ENCODE measurements at places on chromosomes 4 and X. TPM values are rescaled to one million over a fixed set of nuclear protein-coding genes. Genes with fewer than 3 reads are reported as not detected.

RAB39B gene
- 0.05 TPM for total RNA-seq

SPON2 gene
- total RNA-seq, result 4.6 TPM

NEIL3 gene
- total RNA-seq, result 3.3 TPM

TMSB15B gene
- 10.2 TPM for total RNA-seq

NDP gene
- 0.15 TPM for total RNA-seq

IL1RAPL1 gene
- 1.2 TPM for total RNA-seq

TMSB15A gene
- 0.44 TPM for total RNA-seq

DNA sequence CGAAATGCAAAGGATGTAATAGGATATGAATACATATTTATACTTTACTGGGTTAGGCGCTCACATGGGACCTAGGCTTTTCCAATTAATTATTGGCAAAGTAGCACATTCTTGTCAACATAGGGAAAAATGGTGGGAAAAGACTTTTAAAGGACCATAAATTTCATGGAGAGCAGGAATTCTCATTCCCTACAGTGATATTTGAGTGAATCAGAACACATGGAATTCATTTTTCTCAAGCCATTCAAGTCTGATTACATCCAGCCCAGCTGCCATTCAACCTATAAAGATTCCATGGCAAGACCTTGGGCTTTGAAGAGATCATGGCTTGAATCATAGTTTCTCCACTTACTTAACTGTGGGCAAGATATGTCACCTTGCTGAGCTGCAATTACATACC, 150.4 kb downstream of the SOWAHB start:
- no peak for DNase-seq

DNA sequence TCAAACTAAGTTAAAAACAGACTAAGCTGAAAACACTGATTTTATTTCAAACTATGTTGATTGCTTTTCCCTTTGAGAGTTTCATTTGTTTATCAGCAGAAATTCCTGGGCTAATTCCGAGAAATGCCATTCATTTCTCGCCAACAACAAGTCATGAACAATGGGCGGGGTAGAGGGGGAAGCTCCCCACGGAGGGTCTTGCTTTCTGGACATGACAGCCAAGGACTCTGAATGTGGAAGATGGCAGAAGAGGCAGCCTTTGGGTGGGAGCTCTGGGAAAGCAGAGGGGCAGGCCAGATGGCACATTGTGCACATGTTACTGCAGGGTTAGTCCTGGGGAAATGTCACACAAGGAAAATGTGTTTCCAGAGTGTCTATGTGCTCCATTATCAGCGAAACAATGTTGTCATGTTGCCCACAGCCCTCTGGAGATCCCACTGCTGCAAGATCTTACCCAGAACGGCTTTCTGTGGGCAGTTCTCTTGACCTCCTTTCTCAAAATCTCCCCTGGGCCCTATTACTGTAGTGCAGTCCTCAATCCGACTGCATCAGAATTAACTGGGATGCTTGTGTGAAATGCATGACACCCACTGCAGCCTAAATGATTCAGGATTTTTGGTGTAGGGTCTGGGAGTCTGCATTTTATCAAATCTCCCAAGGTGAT, 45.0 kb downstream of the CHRDL1 start:
- no peak for DNase-seq

DNA sequence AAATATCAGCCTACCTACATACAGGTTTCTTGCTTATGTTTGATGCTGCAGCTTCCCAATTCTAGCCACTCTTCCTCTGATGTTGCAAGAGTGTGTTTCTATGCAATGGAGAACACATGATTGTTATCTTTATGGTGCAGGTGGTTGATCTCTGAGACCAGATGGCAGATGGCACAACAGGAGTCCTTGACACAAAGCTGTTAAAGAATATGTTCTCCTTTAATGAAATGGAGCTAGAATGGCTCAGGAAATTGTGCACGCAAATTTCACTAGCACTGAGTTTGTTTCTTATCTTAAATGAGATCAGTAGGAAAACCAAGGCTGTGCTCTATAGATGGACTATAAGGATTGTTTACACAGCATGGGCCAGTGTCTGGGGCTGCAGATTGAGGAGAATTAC, 29.9 kb upstream of the TTC29 start:
- no peak for DNase-seq

- DNase-seq, result no peak
Measured at GRCh38 chrX:13748486-13748885, 13.9 kb downstream of the OFD1 start.

DNA sequence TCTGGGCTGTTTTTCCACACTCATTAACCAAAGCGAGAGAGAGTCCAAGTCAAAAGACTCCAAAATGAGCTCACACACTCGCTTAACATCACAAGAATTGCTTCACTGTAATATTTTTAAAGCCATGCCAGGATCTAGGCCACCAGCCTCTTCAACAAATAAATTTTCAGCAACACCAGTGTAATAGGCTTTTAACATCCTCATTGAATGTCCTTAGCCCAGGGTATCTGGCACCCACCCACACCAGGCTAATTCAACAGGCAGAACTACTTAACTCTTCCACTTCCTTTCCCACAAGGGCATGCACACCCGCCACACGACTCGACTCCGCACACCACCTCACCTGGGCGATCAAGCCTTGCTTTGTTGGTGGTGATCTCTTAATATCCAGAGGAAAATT, 34.2 kb downstream of the FAT1 start:
- DNase-seq, result no peak

DNA sequence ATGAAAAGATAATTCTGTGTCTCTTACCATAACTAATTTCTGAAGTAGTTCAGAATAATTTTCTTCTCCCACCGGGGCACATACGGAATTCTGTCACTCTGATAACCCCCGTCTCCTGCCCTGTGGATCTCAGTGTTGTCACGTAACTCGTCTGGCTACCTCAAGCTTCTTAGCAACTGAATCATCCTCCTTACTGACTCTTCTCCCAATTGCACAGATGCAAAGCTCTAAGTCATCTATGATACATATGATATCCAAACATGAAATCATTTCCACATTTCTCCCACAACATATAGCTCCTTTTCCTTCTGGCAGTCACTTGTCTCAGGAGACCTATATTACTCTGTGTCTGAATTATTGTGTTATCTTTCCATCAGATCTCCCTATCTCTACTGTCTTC, 1043.1 kb upstream of the TENM3 start:
- no peak for DNase-seq

- DNase-seq, result no peak
Measured at GRCh38 chr4:10101671-10102473, 14.7 kb downstream of the WDR1 start.

- no peak for DNase-seq
Measured at GRCh38 chr4:21697583-21697982, 251.0 kb downstream of the KCNIP4 start.

GRCh38 chr4:9984621-9985020, 36.7 kb downstream of the SLC2A9 start:
- no peak for DNase-seq

GRCh38 chr4:19844446-19844845, 407.3 kb upstream of the SLIT2 start:
- DNase-seq, result no peak

- DNase-seq, result no peak
Measured at GRCh38 chr4:80074069-80074468, 1.0 kb upstream of the ANTXR2 start.

- no peak for DNase-seq
Measured at GRCh38 chr4:24471486-24472160, 112.7 kb downstream of the DHX15 start.

DNA sequence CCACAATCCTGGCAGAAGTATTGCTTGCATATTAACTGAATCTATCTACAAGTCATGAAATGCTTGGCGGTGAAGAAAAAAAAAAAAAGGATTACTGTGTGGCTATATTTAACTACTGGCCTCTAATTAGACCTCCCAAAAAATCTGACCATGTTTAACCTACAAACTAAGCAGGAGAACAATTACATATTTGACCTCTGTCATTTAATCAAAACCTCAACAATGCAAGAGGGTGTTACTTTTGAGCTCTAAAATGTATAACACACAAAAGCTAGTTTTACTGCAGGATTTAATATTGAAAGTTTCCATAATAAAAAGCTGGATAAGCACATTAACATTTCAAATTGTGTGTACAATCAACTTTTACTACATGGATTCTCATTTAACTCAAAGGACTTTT, 1.5 kb downstream of the ITM2A start:
- no peak for DNase-seq

- DNase-seq, result no peak
Measured at GRCh38 chr4:128803783-128804182, 5.7 kb upstream of the JADE1 start.

GRCh38 chr4:110411574-110412011, 64.4 kb upstream of the ENPEP start:
- no peak for DNase-seq

- no peak for DNase-seq
Measured at GRCh38 chr4:41216294-41217019, 2.1 kb upstream of the APBB2 start.

DNA sequence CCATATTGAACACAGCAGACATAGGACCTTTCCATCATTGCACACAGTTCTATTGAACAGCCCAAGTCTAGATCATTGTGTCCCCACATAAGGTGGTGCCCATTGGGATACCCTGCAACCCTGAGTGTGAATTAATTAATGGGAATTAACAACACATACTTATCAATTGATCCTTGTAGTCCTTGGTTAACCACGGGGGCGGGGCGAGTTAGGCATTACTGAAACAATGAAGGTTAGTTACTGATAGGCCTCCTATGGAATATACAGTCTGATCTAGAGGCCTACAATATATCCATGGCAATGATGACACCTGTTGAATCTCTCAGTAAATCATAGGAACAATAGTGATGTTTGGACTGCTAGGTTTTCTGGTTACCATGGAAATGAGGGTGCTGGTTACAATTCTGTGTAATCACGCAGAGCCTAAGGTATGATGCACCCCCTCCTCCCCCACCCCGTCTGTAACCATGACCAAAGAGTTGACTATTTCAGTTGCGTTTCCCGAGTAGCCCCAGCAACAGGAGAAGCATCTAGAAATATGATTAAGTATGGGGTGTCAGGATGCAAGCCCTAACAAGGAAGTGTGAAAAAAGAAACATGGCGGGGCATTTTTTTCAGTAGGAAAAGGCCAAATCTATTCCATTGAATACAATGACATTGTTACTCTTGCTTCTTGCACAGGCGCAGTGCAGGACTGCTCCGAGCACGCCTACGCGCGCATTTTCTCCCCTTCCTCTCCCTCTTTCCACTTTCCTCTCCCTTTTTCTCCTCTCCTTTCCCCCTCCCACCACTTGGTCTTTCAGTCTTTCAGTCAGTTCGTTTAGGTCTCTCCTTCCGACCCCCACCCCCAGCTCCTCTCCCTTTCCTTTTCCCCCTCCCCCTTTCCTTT, 677 bp upstream of the NONO start:
- no peak for DNase-seq

- no peak for DNase-seq
Measured at GRCh38 chr4:169064296-169064695, 54.2 kb upstream of the CBR4 start.

DNA sequence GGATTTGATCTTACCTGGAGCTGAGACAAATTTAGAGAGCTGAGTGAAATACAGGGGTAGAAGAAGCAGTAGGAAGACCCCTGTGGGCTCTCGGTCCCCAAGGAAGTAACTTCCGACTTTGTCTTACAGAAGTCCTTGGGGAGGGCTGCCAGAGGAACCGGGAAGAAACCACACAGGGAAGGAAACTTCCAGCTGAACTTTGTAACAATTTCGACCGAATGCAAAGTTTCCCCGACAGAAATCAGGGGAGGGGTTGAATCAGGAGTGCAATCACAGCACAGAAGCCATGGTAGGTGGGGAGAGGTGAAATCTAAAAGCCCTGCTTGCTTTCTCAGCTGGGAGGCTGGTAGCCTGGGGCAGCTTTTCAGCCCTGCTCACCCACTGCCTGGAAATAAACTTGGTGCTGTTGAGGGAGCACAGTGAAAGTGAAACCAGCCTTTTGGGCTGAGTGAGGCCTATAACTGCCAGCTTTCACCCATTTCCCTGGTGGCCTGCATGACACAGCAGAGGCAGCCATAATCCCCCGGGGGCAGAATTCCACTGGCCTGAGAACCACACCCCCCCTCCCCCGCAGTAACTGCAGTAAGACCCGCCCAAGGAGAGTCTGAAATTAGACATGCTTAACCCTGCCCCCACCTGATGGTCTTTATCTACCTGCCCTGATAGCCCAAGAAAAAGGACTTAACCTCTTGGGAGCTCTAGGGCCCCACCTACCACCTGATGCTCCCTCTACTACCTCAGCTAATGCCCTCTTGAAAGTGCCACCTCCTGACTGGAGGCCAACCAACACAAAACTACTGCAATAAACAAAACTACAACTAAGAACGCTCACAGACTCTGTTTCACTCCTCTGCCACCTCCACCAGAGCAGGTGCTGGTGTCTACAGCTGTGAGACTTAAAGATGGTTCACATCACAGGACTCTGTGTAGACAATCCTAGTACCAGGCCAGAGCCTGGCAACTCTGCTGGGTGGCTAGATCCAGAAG, 248.2 kb downstream of the PARM1 start:
- DNase-seq, result no peak

DNA sequence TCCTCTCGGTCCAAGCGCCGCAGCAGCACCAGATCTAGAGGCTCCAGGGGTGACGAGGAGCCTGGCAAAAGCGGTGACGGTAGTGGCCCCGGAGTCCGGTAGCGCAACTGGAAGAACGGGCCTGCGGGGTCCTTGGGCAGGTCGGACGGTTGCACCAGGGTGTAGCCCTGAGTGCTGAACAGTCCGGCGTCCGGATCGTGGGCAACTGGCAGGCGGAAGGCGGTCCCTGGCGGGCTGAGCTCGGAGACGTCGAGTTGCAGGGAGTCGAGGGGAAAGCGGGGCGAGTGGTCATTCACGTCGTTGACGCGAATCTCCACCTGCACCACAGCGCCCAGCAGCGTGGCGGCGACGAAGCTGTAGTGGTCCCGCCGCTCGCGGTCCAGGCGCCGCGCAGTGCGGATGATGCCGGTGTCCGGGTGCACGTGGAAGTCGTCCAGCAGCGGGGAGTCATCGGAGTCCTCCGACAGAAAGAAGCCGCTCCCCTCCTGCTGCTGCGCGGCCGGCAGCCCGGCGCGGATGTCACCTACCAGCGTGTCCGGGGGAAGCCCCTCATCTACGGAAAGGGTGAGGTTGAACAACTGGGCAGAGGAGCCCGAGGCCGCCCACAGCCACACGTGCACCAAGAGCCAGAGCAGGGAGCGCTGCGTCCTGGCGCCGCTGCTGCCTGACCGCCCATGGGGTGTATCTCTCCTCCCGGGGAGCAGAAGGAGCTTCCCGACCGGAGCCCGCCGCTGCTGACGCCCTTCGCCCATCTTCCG, 837 bp downstream of the DCHS2 start:
- DNase-seq, result no peak

- no peak for DNase-seq
Measured at GRCh38 chrX:149718757-149719156, 6.9 kb downstream of the MAGEA11 start.

- no peak for DNase-seq
Measured at GRCh38 chr4:120921456-120922380, 808 bp downstream of the PRDM5 start.

DNA sequence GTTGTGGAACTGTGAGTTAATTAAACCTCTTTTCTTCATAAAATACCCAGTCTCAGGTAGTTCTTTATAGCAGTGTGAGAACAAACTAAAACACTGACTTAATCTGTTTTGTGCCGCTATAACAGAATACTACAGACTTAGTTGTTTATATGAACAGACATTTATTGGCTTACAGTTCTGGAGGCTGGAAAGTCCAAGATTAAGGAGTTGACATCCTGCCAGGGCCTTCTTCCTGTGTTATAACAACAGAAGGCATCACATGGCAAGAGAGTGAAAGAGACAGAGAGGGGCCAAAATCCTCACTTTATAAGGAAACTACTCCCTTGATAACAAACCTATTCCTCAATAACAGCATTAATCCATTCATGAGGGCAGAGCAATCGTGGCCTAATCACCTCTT, 42.5 kb upstream of the KCNIP4 start:
- DNase-seq, result no peak

Measured in glomerular endothelial cell (primary cell).